Cortex of kidney (tissue), 1 donor: ENCODE measurements at places on chromosomes 6 and 20.

GRCh38 chr6:19928461-19928860 lies 91.3 kb downstream of the ID4 start:
- DNase-seq, result no peak

DNA sequence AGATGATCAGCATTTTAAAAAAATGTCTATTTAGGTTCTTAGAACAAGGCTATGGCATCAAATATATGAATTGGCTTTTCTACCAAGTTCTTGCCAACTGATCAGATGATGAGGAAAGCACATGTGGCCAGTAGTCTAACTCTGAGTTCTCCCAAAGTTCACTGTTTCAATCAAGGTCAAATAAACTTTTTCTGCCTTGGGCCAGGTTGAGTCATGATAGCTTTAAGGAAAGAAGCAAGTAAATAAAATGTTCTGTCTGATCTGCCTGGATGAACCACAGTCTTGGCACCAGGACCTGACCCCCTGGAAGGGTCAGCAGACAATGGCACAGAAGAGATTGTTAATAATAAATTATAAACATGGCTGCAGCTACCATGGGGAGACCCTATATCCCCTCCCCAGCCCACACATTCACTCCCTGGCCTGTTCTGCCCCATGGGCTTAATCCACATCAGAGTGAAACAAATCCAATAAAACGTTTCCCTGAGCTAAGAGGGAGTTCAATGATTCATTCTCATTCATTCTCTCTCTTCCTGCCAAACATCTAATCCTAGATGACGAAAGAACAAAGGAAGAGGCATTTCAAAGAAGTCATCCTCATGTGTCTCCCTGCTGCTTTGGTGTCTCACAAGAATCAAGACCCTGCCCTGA lies 661.6 kb downstream of the DHX35 start:
- no peak for DNase-seq

- no peak for DNase-seq
These were observed 38.3 kb upstream of the PKIB start for GRCh38 chr6:122571888-122572287.

DNA sequence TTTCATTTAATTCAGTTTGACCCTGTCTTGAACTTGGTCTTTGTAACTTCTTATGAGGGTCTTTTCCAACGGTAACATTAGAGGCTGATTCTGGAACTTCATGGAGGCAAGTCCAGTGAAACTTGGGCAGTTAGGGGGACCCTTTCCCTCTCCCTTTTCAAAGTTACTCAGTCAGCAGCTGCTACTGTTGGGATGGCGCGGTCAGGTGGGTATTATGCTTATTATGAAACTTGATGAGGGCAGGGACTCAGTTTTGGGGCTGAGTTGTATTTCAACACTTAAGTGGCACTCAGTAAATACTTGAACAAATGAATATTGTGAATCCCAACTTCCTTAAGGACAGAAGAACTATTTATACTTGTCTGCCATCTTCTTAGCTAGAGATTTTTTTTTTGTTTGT lies 20.8 kb downstream of the TOP1 start:
- no peak for DNase-seq

- no peak for DNase-seq
These were observed 64.7 kb upstream of the MTHFD1L start for GRCh38 chr6:150800674-150801314.

DNA sequence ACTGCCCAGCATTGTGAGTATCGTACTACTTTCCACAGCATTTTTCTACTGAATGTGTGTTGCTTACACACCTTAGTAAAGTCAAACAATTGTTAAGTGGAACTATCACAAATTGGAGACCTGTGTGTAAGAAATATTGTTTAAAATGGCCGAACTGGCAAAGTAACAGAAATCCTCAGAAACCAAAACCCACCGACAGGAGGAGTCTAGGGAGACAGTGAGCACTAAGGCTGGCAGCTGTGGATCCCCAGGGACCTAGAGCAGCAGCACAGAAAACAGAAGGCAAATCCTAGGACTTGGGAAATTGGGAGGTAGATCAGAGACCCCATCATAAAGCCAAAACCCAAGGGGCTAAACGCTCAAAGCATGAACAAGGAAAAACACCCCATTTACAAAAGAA lies 69.9 kb downstream of the SESN1 start:
- DNase-seq, result no peak

DNA sequence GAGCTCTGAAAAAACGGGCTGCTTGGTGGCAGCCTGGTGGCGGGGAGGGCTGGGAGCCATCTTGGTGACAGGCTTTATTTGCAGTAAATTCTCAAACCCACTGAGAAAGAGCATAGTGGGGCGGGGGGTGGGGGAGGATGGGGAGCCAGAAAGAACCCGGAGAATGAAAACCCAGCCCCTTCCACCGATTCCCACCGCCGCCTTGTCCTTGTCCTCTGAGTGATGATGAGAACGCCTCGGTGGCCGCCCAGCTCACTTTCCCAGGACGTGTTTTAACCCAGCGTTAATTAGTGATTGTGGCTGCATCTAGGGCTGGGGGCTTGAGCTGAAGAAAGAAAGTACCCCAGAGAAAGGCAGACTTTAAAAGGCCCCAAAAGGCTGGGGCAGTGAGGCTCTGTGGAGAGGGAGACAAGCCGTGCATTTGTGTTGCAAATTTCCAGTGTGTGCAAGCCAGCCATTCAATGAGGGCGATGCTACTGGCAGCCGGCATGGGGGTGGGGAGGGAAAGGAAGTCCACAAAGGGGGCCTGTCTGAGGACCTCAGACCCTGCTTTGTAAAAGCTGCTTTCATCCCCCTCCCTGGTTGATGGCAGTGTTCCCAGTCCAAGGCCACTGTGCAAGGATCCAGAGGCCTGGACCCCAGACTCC lies 6.2 kb upstream of the GHRH start:
- no peak for DNase-seq

DNA sequence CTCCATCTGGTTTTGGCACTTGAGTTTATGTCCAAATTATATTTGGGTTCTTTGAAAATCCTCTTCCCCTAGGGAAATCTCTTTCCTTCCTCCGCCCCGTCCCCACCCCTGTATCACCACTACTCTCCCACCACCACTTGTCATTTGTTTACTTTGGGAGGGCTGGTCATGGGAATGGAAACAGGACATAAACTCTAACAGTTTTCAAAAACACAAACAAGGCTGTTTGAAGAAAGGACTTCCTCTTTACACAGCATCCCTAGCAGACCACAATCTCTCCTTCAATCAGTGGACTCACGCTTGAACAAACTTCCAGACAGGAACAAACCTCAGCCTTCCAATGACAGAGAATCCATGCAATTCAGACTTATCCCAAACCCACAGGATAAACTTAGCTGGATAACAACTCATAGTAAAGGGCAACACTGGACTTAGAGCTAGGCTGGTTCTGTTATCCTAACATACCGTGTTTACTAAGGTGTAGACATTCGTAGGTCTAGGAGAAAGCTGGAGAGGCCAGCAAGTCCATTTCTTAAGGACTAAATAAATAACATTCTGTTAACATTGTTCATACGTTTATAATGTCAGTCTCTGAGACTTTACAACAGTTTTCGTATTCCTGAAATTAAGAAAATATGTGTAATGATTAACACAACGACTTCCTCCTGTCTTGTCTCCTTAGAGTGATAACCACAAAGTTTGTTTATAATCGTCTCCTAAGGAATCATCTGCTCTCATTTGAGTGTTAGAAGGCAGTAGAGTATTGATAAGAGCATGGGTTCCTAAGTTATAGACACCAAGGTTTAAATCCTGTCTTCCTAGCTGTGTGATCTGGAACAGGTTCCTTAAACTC lies 44.1 kb upstream of the CTAGE9 start:
- no peak for DNase-seq

DNA sequence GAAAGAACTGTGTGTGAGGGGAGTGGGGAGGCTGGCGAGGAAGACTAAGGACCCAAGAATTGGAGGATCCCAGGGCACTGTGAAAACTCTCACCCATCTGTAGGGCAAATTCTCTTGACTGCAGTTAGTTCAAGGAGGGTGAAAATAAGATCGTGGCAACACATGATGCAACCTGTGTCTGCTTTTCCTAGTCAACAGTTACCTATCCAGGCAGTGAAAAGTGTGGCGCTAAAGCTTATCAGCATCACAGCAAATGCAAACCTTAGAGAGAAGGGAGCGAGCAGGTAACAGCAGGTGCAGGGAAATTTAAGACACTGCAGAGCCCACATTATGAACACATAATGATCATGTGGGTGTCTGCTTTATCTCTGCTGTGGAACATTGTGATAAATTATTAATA lies 97.7 kb upstream of the SGK1 start:
- no peak for DNase-seq

DNA sequence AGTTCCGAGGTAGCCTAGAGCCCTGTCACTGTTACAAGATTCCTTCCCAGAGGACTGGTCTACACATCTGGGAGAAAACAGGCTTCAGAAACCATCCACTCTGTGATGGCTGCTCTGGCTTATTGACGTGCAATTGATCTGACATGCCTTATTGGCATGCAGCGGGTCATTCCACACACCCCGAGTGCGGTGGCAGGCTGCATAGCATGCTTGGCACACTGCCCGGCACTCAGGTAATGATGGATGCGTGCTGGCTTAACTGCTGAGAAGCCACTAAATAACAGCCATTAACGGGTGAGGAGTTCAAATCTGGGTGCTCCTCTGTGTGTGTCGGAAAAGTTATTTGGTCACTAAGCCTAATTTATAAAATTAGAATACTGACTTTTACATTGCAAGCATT lies 67.9 kb upstream of the CDH4 start:
- no peak for DNase-seq
